Stimulated activated CD8-positive, alpha-beta memory T cell treated with anti-CD3 and anti-CD28 coated beads, Interleukin-4, amount 100 ng/mL, for 4 hours (primary cell): ENCODE measurements at places on chromosomes 3 and 15.

DNA sequence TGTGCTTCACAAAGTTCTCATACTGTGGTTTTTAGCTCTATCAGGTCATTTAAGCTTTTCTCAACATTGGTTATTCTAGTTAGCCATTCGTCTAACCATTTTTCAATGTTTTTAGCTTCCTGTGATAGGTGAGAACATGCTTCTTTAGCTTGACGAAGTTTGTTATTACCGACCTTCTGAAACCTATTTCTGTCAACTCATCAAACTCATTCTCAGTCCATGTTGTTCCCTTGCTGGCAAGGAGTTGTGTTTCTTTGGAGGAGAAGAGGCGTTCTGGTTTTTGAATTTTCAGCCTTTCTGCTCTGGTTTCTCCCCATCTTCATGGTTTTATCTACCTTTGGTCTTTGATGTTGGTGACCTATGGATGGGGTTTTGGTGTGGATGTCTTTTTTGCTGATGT, 120.9 kb downstream of the NFKBIZ start:
- DNase-seq: no peak

- no peak for DNase-seq
These were observed 43.7 kb downstream of the PCSK6 start for GRCh38 chr15:101445562-101446517.

- no peak for DNase-seq
These were observed 209.7 kb downstream of the P3H2 start for GRCh38 chr3:189911001-189911400.

- no peak for DNase-seq
These were observed 710 bp downstream of the ABHD10 start for GRCh38 chr3:111979434-111980038.

- no peak for DNase-seq
These were observed at the start of gene IQCF5 for GRCh38 chr3:51875501-51875900. Gene IQCF5, minus strand, starts transcription at chr3:51875601. Its CDS starts 70 bp downstream, at chr3:51875531.

DNA sequence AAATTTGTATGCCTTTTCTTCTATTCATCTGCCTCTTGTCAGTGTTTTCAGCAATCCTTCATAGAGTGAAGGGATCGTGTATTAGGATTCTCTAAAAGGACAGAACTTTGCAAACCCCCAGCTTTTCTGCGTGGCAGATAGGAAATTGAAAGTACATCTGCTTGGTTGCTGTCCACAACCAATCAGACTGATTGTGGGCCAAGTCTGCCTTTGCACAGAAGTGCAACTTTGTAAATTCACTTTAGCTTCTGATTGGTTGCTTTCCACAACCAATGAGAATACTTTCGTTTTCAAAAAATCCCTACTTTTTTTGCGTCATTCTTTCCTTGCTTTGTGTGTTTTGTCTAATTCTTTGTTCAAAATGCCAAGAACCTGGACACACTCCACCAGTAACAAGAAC, 847.4 kb downstream of the FHIT start:
- DNase-seq: no peak

DNA sequence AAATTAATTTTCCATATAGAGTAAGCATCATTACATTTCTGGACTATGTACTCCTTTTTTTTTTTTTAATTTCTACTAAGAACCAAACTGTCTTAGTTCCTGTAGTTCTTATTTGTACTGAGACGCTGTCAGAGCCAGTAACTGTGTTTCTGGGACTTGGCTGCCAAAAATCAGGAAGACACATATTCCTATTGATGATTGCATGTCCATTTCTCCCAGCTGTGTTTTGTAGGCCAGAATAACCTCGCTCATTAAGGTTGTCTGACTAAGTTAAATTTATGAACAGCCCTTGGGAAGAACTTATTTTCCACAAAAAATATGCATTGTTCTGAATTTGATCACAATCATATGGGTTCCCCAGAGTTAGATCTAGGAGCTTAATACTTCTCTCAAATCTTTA, 29.5 kb downstream of the PLSCR5 start:
- no peak for DNase-seq

DNA sequence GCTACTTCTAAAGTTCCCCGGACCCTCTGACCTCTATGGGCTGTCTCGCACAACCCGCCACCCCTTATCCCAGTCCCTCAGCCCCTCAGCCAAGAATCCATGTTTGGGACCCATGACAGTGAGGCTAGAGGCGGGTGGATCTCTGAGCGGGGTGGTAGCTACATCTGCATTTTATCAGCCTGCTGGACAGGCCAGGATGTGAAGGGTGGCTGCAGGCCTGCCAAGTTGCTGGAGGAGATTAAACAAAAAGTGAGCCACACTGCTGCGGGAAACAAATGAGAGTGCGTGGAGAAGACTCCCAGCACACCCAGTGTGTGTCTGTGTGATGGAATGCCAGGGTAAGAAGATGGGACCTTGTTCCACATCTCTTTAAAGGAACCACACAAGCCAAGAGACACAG, 51.1 kb upstream of the SPATA12 start:
- DNase-seq: no peak

DNA sequence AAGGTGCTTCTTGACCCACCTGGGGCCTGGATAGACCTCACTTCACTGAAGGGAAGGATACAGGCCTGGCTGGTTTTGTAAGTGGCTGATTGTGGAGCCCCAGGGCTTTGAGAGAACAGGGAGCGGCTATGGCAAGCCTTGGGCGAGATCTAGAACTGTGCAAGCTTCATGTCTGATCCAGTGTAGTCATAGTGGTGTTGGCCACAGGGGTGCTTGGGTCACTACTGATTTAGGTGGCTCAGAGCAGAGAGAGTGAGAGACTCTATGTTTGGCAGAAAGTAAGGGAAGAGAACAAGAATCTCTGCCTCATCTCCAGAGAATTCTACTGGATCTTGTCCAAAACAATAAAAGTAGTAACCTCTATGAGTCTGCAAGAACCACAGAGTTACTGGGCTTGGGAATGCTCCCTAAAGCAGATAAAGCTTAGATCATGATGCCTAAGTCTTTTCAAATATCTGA, 394.2 kb upstream of the EPHA3 start:
- DNase-seq: no peak

- no peak for DNase-seq
These were observed 331.6 kb upstream of the ARL6 start for GRCh38 chr3:97432914-97433313.

DNA sequence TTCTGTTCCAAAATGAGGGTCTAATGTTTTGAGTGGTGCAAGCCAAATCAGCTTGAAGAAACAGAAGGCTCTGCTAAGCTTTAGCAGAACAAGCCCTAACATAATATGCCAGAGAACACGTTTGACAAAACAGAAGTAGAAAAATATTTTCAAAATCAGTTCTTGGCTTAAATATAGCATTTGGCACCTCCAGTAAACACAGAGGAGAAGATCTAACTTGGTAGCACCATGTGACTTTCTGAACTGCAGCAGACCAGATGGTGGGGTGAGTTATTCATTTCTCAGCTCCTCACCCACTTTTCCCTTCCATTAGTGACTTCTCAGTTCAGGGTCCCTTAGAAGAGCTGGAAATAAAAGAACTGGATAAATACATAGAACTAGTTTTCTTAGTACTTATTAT, 395.8 kb downstream of the MAGI1 start:
- no peak for DNase-seq

- DNase-seq: no peak
These were observed 105.4 kb downstream of the LINGO1 start for GRCh38 chr15:77527164-77527778.

DNA sequence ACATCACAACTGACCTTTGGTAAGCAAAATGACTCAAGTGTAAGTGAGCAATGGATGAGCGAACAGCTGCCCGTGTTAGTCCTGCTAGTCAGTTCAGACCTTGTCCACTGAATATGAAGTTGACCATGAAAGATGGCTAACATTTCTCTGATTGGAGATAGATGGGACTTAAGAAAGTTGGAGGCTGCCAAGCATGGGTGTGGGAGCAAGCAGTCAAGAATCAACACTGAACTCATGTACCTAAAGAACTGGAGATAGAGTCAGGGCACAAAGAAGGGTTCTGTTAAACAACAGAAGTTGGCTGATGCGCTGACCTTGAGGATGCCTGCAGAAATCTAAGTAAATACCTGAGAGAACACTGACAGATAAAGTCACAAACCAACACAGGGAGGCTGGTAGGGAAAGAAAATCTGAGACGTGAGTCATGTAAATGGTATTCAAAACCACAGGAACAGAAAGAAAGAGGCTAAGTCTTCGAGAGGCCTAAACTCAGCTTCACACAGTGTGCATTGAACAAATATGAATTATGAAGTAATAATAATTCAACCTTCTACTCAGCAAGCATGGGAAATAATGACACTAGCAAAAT, 30.7 kb upstream of the ANPEP start:
- DNase-seq: no peak
